ENCODE measurements at places on chromosomes 16 and 17.

DNA sequence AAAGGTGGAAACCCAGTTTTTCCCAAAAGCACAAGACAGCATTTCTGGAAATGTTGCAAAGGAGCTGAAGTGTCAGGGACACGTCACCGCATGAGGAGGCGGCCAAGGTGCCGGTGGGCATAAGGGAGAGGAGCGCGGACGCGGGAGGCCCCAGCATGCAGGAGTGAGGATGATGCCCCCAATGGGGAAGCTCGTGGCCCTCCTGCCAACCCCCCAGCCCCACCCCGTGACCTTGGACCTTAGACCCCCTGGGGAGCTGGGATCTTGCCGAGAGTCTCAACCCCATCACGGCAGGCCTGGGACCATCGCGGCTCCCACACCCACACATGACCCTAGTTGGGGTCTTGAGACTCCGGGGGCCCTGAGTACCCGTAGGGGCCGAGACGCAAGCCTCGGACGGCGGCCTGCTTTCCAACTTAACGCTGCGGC is 119.4 kb upstream of the METRNL start:
- DNase-seq, result no peak

DNA sequence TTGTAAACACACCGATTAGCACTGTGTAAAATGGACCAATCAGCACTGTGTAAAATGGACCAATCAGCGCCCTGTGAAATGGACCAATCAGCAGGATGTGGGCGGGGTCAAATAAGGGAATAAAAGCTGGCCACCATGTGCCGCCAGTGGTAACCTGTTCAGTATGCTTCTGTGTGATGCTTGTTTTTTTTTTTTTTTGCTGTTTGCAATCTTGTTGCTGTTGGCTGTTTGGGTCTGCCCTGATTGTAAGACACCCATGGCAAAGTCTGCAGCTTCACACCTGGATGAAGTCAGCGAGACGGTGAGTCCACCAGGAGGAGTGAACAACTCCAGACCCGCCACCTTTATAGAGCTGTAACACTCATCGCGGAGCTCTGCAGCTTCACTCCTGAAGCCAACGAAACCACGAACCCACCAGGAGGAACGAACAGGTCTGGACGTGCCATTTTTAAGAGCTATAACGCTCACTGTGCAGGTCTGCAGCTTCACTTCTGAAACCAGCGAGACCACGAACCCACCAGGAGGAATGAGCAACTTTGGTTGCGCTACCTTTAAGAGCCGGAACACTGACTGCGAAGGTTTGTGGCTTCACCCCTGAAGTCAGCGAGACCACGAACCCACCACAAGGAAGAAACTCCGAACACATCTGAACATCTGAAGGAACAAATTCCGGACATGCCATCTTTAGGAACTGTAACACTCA is 85.0 kb upstream of the MED9 start:
- DNase-seq, result peak; percentile 64

DNA sequence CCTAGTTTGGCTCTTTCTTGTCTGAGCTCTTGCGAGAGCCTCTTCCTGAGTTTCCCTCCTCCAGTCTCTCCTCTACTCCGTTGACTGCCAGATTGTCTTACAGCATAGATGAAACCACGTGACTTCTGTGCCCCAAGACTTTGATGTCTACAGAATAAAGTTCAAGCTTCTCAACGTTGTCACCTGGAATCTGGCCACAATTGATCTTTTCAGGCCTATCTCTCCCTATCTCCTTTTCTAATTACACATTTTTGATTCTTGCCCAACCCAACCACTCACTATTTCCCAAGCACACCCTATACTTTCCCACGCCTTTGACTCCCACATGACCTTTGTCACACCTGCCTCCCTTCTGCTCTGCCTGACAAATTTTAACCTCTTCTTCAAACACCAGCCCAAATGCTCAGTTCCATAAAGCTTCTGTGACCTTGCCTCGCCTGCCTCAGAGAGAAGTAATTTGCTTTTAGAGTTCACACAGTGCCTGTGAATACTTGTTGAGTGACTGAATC is 52.4 kb upstream of the PMFBP1 start:
- no peak for DNase-seq

- DNase-seq, result peak; percentile 0
Measured at GRCh38 chr16:62041401-62041800, 5.2 kb upstream of the CDH8 start.

DNA sequence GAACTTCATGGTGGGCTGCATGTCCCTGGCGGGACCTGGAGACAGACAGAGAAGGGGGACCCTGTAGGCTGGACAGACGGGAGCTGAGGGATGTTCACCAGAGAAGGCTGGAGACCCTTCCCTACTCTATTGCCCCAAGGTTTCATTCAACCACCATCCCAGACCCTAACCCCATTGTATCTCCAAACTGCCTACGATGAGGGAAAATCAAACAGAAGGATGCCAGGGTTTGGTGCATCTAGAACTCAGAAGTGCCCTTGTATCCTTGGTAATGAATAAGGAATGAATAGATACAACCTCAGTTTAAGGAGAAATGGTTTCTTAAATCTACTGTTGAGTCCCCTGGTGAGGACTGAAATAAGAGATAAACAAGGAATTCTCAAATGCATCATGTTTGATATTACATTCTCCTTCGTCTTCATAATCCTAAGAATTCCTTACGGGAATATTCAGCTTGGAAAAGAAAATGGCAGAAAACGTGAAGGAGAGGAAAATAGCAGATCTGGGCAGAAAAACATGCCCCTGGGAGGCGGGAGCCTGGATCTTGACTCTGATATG is 16.4 kb downstream of the TNS4 start:
- DNase-seq, result no peak

DNA sequence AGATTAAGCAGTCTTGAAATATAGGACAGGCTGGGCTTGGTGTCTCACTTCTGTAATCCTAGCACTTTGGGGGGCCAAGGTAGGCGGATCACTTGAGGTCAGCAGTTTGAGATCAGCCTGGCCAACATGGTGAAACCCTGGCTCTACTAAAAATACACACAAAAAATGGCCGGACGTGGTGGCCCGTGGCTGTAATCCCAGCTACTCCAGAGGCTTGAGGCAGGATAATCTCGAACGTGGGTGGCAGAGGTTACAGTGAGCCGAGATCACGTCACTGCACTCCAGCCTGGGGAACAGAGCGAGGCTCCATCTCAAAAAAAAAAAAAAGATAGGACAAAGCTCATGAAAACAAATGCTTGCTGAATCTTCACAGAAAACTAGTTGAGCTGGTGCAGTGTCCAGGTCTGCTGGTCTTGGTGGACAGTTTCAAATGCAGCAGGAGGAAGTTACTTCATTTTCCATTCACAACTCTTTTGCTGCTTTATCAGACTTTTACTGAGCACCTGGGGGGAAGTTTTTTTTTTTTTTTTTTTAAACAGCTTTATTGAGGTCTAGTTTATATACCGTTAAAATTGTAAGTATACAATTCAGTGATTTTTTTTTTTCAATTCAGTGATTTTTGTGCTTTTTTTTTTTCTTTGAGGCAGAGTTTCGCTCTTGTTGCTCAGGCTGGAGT is 45.2 kb downstream of the SNX29 start:
- no peak for DNase-seq

- DNase-seq, result peak; percentile 35
Measured at GRCh38 chr17:57256708-57257112, 387 bp downstream of the MSI2 start.

- DNase-seq, result no peak
Measured at GRCh38 chr16:87924811-87925670, 11.3 kb downstream of the CA5A start.

DNA sequence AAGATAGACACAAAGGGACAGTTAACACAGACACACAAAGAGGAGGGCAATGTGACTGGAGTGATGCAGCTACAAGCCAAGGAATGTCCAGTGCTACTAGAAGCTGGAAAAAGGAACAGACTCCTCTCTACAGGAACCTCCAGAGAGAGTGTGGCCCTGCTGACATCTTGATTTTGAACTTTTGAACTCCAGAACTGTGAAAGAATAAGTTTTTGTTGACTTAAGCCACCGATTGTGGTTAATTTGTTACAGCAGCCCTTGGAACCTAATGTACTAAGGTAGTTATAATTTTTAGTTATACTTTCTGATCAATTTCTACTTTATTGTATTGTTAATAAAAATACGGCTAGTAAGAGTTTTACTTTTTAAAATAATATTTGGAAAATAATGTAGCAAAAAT is 129.1 kb downstream of the MYO1D start:
- no peak for DNase-seq

DNA sequence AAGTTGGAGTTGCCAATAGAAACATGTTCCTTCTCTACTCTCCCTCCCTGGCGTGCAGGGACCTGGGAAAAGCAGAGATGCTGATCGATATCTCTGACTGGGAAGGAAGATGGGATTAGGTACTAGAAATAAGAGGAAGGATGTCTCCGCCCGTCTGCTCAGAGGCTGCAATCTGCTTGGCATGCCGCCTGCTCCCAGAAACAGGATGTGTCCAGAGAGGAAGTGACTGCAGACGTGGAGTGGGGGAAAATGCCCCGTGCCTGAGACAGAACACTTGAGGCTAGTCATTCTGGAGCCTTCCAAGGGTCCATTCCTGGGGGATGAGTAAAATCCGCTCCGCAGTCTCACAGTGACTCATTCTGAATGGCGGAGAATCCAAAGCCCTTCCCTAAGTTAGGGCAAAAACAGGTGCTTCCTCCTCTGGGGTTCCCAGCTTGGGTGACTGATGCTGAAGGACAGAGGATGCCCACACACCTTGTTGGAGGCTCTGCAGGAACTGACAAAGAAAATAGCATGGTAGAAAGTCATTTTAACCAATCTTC is 45.0 kb upstream of the SMURF2 start:
- no peak for DNase-seq

DNA sequence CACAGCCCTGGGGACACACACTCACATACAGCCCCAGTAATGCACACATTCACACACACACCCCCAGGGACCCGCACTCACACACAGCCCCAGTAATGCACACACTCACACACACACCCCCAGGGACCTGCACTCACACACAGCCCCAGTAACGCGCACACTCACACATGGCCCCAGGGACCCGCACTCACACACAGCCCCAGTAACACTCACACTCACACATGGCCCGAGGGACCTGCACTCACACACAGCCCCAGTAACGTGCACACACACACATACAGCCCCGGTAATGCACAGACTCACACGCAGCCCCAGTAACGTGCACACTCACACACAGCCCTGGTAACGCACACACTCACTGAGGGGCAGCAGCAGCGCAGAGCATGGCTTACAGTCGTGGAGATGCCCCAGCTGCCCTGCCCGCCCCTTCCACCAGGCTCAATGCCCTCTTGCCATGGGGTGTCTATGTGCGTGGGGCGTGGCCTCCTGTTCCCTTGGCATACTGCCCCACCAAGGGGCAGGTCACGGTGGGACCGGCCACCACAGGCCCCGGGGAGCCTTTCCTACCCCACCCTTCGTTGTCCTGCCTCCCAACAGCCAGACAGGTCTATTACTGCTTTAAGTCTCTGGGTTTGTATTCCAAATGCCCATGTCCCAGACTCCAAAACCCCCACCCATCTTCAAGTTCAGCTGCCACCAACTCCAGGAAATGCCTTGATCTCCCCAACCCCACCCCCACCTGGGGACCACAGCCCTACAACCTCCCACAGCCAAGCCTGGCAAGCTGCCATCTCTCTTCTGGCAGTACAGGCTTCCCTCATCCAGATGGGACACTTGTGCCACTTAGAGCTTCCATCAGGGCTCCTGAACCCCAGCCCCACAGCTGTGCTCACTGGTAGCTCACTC is 2.7 kb downstream of the CCDC102A start:
- DNase-seq, result no peak

DNA sequence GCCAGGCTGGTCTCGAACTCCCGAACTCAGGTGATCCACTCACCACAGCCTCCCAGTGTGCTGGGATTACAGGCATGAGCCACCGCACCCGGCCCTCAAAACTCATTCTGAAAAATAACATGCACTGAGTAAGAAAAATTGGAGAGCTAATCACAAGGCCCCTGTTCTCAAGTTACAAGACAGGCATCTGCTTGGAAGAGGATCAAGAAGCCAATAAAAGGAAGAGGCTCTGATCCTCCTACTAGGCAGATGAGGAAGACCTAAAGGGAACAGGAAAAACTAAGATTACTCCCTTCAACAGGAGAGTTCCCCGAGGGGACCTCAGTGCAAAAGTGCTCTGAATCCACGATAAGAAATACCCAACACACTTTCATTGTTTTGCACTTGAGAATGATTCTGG is 18.4 kb downstream of the BLMH start:
- DNase-seq, result no peak

- DNase-seq, result no peak
Measured at GRCh38 chr16:27644165-27644564, 94.2 kb downstream of the KATNIP start.

DNA sequence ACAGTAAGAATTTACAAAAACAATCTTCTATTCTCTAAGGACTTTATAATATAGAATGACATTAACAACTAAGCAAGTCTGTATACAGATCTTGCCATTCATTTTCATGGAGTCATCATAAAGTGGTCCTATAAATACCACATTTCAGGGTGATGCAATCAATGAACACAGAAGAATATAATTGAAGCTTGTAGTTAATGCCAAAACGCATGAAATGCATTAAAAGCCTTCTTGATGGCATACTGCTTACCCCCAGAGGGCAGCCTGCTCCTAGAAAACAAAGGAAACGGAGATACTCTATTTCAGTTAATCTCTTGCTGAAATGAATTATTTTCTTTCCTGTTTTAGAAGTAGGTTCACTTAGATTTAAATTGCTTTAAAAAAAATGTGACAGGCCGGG is 45.2 kb upstream of the STAC2 start:
- DNase-seq, result no peak

- peak; percentile 69 for DNase-seq
Measured at GRCh38 chr17:77440560-77440981, 299.8 kb downstream of the SEC14L1 start.

DNA sequence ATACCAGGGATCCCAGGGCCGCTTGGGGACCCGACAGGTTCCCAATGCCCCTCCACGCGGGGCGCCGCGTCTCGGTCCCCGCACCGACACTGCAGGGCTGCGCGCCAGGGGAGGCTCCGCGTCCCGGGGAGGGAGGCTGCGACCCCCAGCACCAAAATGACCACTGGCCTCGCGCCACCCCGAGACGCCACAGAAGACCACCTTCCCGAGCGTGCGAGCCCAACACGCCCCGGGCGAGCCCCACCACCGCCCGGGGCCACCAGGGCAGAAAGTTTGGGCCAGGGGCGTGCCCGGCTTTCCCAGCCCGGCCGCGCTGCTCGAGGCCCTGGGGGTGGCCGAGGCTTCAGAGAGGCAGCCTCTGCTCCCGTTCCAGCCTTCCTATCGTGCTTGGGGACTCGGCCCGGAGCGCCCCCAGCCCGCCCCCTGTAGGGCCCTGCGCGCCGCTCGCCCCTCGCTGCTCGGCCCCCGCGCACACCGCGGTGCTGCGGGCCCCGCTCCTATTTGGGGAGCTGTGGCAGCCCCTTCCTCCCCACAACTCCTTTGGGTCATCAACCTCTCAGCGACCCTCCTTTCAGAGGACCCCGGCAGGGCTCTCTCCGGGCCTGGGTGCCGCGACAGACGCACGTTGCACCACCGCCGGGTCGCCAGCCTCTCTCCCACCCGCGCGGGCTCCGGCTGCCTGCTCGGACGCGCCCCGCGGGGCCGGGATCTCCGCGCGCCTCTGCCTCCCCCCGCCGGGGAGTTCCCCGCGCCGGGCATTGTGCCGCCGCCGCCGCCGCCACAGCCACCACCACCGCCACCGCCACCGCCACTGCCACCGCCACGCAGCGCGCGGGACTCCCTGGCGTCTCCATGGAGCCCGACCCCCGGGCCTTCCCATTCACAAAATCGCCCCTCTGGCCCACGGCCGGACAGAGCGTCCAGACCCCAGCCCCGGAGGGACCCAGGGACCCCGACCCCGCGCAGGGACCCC is 892 bp downstream of the RBFOX3 start:
- no peak for DNase-seq
